Osteocyte (in vitro differentiated cells): ENCODE measurements at places on chromosomes 1 and 21. TPM values are rescaled to one million over a fixed set of nuclear protein-coding genes. Genes with fewer than 3 reads are reported as not detected.

- H3K27ac ChIP-seq = no peak overlapping the region
- H3K4me3 ChIP-seq = no peak overlapping the region
- H3K4me1 ChIP-seq = peaks cover 40% of the 10 kb centered on the region
- no peaks in the 10 kb centered on the region for H3K27me3 ChIP-seq
- H3K36me3 ChIP-seq = no peaks in the 10 kb centered on the region
Observed at GRCh38 chr21:33886321-33886720, 29.3 kb downstream of the ATP5PO start.

DNA sequence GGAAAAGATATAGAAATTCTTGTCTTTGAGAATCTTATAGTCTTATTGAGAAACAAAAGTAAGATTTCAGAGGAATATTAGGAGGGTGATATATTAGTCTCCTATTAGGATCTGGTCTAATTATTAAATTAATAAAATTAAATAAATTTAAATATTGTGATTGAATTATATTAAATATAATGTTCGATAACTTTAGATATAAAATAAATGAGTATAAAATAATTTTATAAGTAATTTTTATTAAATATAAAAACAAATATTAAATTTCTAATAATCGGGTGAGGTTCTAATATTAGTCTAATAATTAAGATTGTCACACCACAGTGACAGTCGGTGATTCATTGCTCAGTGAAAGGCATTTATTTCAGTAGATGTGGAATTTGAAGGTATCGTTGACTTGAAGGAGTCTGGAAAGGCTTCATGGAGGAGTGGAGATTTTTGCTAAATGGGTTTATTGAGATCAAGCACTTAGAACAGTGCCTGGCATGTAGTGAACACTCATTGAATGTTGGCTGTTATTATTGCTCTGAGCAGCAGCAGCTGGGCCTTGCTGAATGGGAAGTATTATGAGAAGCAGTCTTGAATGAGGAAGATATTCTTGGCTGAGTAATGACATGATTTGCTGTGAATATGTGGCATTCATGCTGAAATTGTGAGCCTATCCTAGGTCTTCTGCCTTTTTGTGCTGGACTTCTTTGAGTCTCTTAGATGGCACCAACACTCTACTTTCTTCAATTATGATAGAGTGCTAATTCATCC, 74.6 kb downstream of the USP25 start:
- peaks cover 13% of the 10 kb centered on the region for H3K4me1 ChIP-seq
- DNase-seq = no peak
- H3K4me3 ChIP-seq = no peak overlapping the region
- no peak overlapping the region for H3K27ac ChIP-seq

DNA sequence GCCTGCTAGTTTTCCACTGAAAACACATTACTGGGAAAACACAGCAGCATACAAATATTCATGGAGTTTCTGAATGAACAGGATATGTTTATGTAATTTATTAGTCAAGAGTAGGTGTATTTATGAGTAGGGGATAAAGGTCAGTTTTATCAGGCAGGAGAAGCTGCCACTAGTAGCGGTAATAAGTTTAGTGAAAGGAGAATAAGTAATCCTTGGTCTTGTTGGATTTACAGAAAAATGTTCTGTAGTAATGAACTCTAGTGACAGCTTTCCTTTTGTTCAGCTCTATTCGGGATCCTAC, 1.2 kb downstream of the MAST2 start:
- H3K36me3 ChIP-seq = peaks cover 15% of the 10 kb centered on the region
- peaks cover 36% of the 10 kb centered on the region for H3K4me1 ChIP-seq
- no peaks in the 10 kb centered on the region for H3K27me3 ChIP-seq
- no peak for DNase-seq

DNA sequence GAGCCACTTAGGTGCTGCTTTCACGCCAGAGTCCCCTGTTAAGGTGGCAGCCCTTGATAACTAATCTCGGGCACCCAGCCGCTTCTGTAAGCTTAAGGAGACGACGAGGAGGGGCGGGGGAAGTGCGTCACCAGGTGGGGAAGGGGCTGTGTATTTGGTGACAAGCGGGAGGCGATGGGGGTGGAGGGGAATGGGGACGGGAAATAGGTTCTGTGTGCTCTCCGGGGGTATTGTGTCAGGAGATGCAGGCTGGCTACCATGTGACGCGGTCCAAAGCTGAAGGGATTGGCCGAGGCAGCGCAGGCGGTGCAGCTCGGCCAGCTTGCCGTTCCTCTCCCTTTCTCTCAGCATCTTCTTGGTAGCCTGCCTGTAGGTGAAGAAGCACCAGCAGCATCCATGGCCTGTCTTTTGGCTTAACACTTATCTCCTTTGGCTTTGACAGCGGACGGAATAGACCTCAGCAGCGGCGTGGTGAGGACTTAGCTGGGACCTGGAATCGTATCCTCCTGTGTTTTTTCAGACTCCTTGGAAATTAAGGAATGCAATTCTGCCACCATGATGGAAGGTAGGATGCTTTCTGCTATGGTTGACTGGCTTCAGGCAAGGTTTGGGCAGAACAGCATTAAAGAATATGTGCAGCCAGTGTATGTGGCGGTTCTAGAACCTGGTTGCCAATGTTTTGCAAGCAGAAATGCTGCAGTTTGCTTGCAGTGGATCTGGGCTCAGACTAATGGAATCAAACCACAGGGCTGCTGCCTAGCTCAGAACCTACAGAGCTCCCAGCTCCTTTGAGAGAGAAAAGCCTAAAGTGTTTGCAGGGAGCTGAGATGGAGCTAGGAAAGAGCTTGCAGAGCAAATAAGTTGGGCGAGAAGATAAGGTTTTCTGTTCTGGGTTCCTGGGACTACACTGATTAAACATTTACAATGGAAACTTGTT, at the start of gene SGIP1:
Gene SGIP1, plus strand, starts transcription at position 350 of the 937 bp plus-strand sequence. Its CDS starts 206 bp downstream, at position 556.
- H3K27me3 ChIP-seq = no peaks in the 10 kb centered on the region
- peak; percentile 87 for DNase-seq
- H3K27ac ChIP-seq = peak within 1 kb of the TSS; percentile 98
- H3K4me3 ChIP-seq = peak within 1 kb of the TSS; percentile 90
- H3K36me3 ChIP-seq = peaks cover 14% of the 10 kb centered on the region

DNA sequence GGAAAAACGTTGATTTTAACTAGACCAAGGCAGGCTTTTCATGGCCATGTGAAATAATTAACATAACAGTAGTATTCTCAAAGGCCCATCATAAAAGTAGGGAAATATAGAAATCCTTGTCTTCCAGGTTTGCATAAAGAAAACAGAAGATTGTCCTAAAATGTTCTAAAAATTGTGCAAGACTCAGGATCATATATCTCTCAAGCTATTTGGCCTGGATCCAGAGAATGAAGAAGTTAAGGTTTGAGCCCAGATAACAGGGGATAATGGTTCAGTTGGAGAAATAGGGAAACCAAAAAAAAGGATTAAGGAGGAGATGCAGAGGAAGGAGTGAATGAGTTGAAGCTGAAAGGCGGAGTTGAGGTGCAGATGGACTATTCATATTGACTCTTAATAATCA, 555.5 kb upstream of the NR5A2 start:
- no peaks in the 10 kb centered on the region for H3K4me1 ChIP-seq
- H3K27ac ChIP-seq = no peak overlapping the region
- no peak overlapping the region for H3K4me3 ChIP-seq
- no peaks in the 10 kb centered on the region for H3K27me3 ChIP-seq
- no peaks in the 10 kb centered on the region for H3K36me3 ChIP-seq

DNA sequence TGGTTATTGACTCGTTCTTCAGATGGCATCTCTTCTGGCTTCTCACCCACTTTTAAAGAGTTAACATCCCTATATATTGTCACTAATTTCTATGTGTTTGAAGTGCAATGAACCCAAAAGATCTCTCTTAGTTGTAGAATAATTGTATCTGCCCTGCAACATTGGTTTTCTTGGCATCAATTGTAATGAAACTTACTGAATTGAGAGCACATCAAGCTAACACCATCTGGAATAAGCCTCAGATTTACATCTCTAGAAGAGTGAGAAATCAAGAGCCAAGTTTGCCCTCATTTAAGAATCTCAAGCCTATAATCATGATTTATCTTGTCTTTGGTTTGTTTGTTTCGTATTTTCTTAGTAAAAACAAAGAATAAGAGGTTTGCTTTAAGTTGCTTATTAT, 372.6 kb upstream of the LRRC7 start:
- H3K36me3 ChIP-seq = no peaks in the 10 kb centered on the region
- no peaks in the 10 kb centered on the region for H3K4me1 ChIP-seq
- H3K27ac ChIP-seq = no peak overlapping the region
- peaks cover 5% of the 10 kb centered on the region for H3K27me3 ChIP-seq

GRCh38 chr1:242447689-242448088, 76.8 kb downstream of the PLD5 start:
- DNase-seq = no peak
- no peak overlapping the region for H3K27ac ChIP-seq
- H3K36me3 ChIP-seq = no peaks in the 10 kb centered on the region
- H3K4me1 ChIP-seq = no peaks in the 10 kb centered on the region

GRCh38 chr1:173424782-173425407, 52.2 kb upstream of the PRDX6 start:
- H3K27me3 ChIP-seq = no peaks in the 10 kb centered on the region
- DNase-seq = no peak
- no peak overlapping the region for H3K4me3 ChIP-seq
- H3K27ac ChIP-seq = no peak overlapping the region
- H3K4me1 ChIP-seq = peaks cover 16% of the 10 kb centered on the region
- no peaks in the 10 kb centered on the region for H3K36me3 ChIP-seq

DNA sequence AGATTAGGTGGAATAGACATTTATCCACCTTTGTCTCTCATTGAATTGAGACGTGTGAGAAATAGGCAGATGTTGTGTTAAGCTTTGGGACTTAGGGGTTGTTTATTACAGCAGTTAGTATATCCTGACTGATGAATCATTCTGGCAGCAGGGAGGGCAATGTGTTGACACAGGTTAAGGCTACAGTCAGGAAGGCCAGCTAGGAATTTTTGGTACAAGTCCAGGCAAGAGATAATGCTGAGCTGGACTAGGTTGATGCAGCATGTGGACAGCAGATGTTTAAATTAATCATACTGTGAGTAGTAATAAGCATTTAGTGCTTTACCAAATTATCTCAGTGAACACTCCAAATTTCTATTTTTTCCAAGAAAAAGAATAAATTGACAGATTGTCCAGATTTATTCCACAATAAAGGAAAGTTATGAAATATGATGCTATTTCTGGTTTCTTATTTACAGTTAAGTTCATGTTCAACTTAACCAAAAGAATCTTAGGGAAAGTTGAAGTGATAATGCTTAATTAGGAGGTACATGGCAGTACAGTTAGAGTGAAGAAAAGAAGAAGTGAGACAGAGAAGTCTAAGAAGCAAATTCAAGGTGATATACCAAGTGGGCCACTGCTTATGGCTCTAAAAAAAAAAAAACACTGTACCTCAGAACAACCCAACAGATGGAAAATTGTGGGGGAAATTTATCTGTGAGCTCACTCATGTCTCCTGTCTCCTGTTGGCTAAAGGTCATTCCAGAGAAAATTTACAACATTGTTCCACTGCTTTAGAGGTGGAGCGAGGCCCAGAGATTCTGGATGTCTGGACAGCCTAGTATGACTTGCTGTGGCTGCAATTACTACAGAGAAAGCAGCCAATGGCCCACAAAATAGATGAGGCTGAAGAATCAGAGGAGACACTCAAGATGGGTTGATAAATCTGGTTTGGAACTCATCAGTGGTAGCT, 102.7 kb upstream of the C21orf91 start:
- H3K27me3 ChIP-seq = no peaks in the 10 kb centered on the region
- no peak overlapping the region for H3K27ac ChIP-seq
- no peaks in the 10 kb centered on the region for H3K4me1 ChIP-seq
- H3K4me3 ChIP-seq = no peak overlapping the region
- H3K36me3 ChIP-seq = no peaks in the 10 kb centered on the region

- H3K4me3 ChIP-seq = no peak overlapping the region
- H3K27me3 ChIP-seq = no peaks in the 10 kb centered on the region
- no peak overlapping the region for H3K27ac ChIP-seq
- DNase-seq = no peak
- no peaks in the 10 kb centered on the region for H3K4me1 ChIP-seq
Observed at GRCh38 chr1:32666901-32667566, 16.0 kb downstream of the RBBP4 start.

DNA sequence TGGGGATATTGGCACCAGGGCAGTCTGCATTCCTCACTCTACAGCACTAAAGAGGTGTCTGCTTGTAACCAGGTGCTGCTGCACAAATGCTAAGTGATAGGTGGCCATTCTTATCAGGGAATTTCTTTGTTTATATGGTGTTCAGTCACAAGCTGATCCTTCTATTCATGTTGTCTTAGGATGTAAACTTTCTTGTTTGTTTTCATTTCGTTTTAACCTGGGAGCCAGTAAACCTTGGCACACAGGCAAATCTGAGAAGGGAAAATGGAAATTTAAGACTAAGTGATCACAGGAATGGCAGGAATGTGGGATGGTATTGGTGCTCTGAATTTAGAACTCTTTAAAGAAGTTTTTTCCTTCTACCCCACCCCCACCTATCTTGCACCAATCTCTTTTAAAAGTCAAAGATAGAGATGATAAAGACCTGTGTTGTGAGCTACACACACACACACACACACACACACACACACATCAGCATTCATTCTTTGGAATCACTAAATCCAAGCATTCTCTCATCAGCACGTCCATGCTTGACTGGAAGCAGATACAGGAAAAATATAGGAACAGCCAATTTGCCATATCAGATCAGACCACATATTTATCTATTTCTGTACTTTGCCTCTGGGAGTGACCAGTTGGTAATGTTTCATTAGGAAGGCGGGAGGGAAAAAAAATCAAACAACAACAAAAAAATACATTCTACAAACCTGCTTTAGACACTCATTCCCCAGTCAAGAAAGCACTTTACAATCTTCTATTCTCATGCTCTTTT, 451.4 kb upstream of the ADGRL2 start:
- no peak overlapping the region for H3K27ac ChIP-seq
- H3K27me3 ChIP-seq = no peaks in the 10 kb centered on the region
- H3K36me3 ChIP-seq = no peaks in the 10 kb centered on the region
- H3K4me1 ChIP-seq = no peaks in the 10 kb centered on the region

- H3K27ac ChIP-seq = no peak overlapping the region
- no peak overlapping the region for H3K4me3 ChIP-seq
- H3K27me3 ChIP-seq = no peaks in the 10 kb centered on the region
- no peaks in the 10 kb centered on the region for H3K36me3 ChIP-seq
- DNase-seq = no peak
Observed at GRCh38 chr21:38310646-38311485, 54.1 kb downstream of the KCNJ15 start.

DNA sequence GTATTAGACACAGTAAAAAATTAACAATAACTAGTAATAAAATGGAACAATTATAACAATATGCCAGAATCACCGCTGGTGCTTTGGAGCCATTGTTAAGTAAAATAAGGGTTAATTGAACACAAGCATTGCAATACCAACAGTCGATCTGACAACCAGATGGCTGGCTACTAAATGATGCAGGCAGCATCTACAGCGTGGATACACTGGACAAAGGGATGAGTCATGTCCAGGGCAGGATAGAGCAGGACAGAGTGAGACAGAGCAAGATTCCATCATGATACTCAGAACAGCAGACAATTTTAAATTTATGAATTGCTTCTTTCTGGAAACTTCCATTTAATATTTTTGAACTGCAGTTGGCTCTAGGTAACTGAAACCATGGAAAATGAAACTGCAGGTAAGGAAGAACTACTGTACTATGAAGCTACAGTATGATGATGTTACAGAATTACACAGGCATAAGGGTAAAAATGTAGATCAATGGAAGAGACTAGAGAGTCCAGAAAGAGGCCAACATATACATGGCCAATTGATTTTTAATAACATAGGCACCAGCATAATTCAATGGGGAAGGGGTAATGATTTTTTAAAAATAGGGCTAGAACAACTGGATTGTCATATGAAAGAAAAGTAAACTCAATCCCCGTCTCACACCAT, 168.7 kb downstream of the RRAGC start:
- H3K4me3 ChIP-seq = no peak overlapping the region
- no peaks in the 10 kb centered on the region for H3K36me3 ChIP-seq
- no peaks in the 10 kb centered on the region for H3K4me1 ChIP-seq

NFASC gene
- total RNA-seq = 0.13 TPM in 1 of 2 replicates, not detected in the other
